Activated T-helper 1 cell treated with anti-CD3 and anti-CD28 coated beads, Interleukin-12 subunit alpha, Interleukin-12 subunit beta, Interleukin-2, Interleukin-4 antibody, amounts not matched to agents 30 ng/mL and 10 ng/mL and 1 ng/mL, durations not matched to agents 14 hours and 24 hours and 36 hours (primary cell): ENCODE measurements at places on chromosomes 11 and 22. TPM values are rescaled to one million over a fixed set of nuclear protein-coding genes. Genes with fewer than 3 reads are reported as not detected.

- H3K4me3 ChIP-seq: no peak overlapping the region
- DNase-seq: no peak
- peaks cover 2% of the 10 kb centered on the region for H3K27me3 ChIP-seq
- no peaks in the 10 kb centered on the region for H3K36me3 ChIP-seq
- no peak overlapping the region for H3K27ac ChIP-seq
These were observed 388.7 kb downstream of the MIAT start for GRCh38 chr22:27046086-27046485.

GRCh38 chr11:124069429-124070401 lies 28.6 kb upstream of the OR10G7 start:
- peaks cover 14% of the 10 kb centered on the region for H3K27me3 ChIP-seq
- H3K4me1 ChIP-seq: peaks cover 24% of the 10 kb centered on the region
- H3K36me3 ChIP-seq: no peaks in the 10 kb centered on the region

GRCh38 chr11:43871051-43871450 lies 9.6 kb upstream of the ALKBH3 start:
- DNase-seq: no peak
- no peak overlapping the region for H3K27ac ChIP-seq
- H3K4me3 ChIP-seq: no peak overlapping the region
- peaks cover 3% of the 10 kb centered on the region for H3K36me3 ChIP-seq
- H3K4me1 ChIP-seq: peaks cover 22% of the 10 kb centered on the region
- H3K27me3 ChIP-seq: peaks cover 52% of the 10 kb centered on the region

DNA sequence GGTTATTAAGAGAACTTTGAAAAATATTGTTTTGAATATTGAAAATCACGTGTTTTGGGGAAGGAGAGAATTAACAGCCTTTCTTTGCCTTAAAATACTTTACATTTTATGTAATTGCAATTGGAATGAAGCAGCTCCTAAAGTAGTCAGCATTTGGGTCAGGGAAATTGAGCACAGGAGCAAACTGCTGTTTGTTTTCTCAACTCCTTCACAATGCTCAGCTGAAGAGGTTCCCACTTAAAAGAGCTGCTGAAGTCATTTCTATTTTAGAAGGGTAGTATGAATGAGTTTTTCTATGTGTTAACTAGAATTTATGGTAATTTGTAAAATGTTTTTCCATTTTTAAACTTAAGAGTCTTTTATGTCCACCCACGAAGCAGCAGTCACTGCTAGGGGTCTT lies 8.1 kb upstream of the UCP2 start:
- peaks cover 4% of the 10 kb centered on the region for H3K36me3 ChIP-seq
- no peak overlapping the region for H3K27ac ChIP-seq
- peaks cover 23% of the 10 kb centered on the region for H3K4me1 ChIP-seq
- H3K4me3 ChIP-seq: no peak overlapping the region
- H3K27me3 ChIP-seq: no peaks in the 10 kb centered on the region

DNA sequence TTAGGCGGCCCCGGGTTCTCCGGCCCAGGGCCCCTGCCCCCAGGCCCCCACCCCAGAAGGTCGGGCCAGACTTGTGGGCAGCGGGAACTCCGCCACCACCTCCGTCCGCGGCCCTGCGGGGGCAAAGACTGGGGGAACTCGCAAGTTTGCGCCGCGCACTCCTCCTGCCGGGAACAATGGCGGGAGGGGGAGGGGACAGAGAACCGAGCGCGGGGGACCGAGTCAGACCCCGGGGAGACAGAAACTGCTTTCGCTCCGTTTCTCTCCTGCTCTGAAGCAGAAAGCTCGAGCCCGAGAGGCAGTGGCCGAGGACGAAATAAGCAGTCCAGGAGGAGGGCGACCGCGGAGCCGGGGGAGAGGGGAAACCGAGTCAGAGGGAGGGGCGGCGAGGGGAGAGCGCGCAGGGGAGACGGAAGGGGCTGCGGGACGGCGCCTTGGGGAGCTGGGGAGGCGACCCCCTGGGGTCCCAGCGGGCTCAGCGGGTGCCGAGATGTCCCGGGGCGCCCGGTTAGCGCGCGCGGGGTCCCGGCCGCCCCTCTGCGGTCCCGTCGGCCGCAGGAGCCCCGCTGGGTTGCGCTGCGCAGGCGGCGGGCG lies 555 bp downstream of the TP53I11 start:
- peaks cover 22% of the 10 kb centered on the region for H3K27me3 ChIP-seq
- no peak overlapping the region for H3K27ac ChIP-seq
- no peaks in the 10 kb centered on the region for H3K36me3 ChIP-seq

GRCh38 chr22:17968126-17968525 lies 56.2 kb downstream of the MICAL3 start:
- H3K27me3 ChIP-seq: no peaks in the 10 kb centered on the region
- no peaks in the 10 kb centered on the region for H3K4me1 ChIP-seq
- no peak overlapping the region for H3K27ac ChIP-seq
- DNase-seq: no peak
- H3K36me3 ChIP-seq: no peaks in the 10 kb centered on the region
- H3K4me3 ChIP-seq: no peak overlapping the region

- no peaks in the 10 kb centered on the region for H3K27me3 ChIP-seq
- DNase-seq: no peak
- H3K36me3 ChIP-seq: no peaks in the 10 kb centered on the region
- H3K27ac ChIP-seq: no peak overlapping the region
- H3K4me1 ChIP-seq: no peaks in the 10 kb centered on the region
These were observed 1516.9 kb downstream of the BRD1 start for GRCh38 chr22:48310740-48311139.

DNA sequence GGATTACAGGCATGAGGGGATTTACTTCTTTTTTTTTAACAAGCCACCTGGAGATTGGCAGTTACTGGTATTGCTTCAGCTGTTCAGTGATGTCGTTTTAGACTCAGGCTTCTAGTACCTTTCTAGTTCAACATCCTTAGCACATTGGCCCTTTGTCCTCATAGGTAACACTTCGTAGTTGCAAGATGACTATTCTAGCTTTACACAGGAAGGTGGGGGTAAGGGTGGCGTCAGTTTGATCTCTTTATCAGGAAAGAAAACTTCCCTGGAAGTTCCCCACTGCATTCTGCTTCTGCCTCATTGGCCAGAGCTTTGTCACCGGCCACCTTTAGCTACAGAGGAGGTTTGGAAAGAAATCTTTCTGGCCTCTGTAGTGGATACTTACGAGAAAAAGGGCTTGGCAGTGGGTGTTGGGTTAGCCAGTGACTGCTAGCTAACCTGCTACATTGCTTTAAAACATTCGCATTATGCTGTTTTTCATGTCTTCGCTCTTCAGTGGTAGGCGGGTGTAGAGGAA lies 40.7 kb downstream of the SFI1 start:
- H3K4me1 ChIP-seq: peaks cover 69% of the 10 kb centered on the region
- H3K27me3 ChIP-seq: no peaks in the 10 kb centered on the region
- H3K36me3 ChIP-seq: peaks cover 55% of the 10 kb centered on the region
- peak overlapping the region; percentile 97 for H3K27ac ChIP-seq

DNA sequence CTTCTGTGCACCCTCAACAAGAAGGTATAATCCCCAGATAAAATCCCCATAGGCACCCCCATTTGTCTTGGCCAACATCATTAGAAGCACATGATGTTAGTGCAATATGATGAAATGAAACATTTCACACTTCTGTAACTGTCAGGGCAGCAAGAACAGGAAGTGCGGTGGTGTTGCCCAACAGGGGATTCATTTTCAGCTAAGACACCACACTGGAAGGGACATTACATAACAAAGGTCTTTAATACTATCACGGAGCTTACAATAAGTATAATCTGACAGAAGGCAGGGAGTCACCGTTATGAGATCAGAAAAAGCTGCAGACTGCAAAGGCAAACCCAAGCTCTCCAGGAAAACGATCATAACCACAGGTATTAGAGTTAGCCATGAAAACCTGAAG lies 2.0 kb downstream of the OR52W1 start:
- peaks cover 44% of the 10 kb centered on the region for H3K4me1 ChIP-seq
- H3K27ac ChIP-seq: peak overlapping the region; percentile 53
- DNase-seq: no peak
- peaks cover 3% of the 10 kb centered on the region for H3K27me3 ChIP-seq
- no peak overlapping the region for H3K4me3 ChIP-seq

- no peaks in the 10 kb centered on the region for H3K36me3 ChIP-seq
- peaks cover 6% of the 10 kb centered on the region for H3K4me1 ChIP-seq
- no peak overlapping the region for H3K4me3 ChIP-seq
These were observed 208.1 kb downstream of the DBX1 start for GRCh38 chr11:19952116-19952605.

The MFRP gene
- total RNA-seq: not detected in 2 replicates

The DERL3 gene
- total RNA-seq: 13.8 and 18.8 TPM in 2 replicates

The PARVA gene
- not detected in 2 replicates for total RNA-seq

The MMP7 gene
- not detected in 2 replicates for total RNA-seq

The ALDH3B1 gene
- total RNA-seq: not detected in 2 replicates

The MN1 gene
- total RNA-seq: 0.07 and 0.08 TPM in 2 replicates

The IGLL1 gene
- not detected in 2 replicates for total RNA-seq
